ENCODE measurements at places on chromosomes 11 and 22. TPM values are rescaled to one million over a fixed set of nuclear protein-coding genes. Genes with fewer than 3 reads are reported as not detected.

Gene C22orf31
- total RNA-seq = not detected

Gene HTR3B
- total RNA-seq = not detected

Gene CABP4
- not detected for total RNA-seq

Gene KRTAP5-1
- not detected for total RNA-seq

Gene TRPM5
- total RNA-seq = not detected

Gene MIOX
- total RNA-seq = 0.10 TPM

Gene B4GALNT4
- 4.5 TPM for total RNA-seq

Gene CPT1B
- 14.6 TPM for total RNA-seq

Gene OR8G5
- not detected for total RNA-seq

Gene GPR83
- under 0.01 TPM for total RNA-seq

Gene PPARA
- total RNA-seq = 9.2 TPM

Gene KCNQ1
- total RNA-seq = 0.35 TPM

Gene DDI1
- total RNA-seq = not detected

Gene SLC7A4
- 0.20 TPM for total RNA-seq

Gene CARD18
- not detected for total RNA-seq
